ENCODE measurements at places on chromosomes 12 and 14.

DNA sequence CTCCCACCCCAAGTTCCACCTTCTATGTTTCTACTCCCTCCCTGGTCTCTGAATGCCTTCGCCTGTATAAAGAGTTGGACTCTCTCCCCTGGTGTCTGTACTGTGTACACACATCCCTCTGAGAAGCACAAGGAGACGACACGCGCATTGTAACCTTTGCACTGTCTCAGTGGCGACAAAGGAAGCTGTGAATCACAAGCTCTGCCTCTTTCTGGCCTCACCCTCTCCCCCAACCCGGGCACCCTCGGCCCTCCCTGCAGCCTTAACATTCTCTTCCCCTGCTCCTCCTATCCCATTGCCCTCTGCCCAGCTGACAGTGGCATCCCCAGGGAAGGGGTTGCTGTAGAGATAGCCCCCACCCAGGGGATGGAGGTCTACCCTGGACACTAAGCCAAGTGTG is 2.5 kb upstream of the SMARCD1 start:
- DNase-seq = no peak

DNA sequence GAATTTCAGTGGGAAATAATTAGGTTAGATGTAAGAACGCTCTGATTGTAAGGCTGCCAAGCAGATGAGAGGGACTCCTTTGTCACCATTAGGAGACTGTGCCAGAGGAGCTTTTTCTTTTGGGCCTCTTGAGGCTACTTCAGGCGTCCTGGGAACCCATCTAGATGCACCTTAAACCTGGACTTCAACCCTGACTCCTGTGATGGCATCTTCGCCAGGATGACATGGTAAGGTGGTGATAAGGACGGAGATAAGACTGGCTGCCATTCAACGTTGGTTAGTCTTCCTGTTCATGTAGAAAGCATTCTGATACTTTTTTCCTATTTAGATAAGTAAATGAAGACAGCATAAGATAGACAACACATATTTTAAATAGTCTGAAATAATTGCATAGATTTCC is 36.3 kb downstream of the STK38L start:
- no peak for DNase-seq

DNA sequence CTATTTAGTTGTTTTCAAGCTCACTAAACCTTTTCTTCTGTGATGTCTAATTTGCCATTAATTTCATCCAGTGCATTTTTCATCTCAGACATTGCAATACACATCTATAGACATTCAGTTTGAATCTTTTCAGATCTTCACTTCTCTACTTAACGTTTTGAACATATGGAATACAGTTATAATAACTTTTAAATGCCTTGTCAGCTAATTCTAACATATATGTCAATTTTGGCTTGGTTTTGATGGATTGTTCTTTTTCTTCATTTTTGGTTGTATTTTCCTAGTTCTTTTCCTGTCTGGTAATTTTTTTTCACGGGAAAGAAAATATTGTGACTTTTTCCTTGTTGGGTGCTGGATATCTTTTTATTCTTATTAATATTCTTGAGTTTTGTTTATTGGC is 215.3 kb downstream of the ATP23 start:
- DNase-seq = no peak

DNA sequence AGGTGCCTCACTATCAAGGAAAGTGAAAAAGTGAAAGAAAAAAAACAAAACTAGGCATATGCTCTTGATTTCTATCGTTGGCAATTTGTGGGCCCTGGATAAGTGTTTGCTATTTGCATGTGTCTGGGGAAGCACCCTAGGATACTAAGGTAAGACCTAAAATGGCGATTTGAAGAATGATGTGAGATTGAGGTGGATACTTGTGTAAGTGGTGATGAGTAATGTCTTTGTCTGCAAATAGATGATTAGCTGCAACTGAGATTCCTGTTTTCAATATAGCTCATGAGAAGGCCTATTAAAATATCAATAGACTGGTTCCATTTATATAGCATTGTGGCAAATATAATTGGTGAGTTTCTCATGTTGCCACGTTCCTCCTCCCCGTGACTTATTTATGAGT is 261.7 kb downstream of the NEDD1 start:
- no peak for DNase-seq

GRCh38 chr14:75805646-75806045 is 144.6 kb downstream of the TTLL5 start:
- DNase-seq = no peak

DNA sequence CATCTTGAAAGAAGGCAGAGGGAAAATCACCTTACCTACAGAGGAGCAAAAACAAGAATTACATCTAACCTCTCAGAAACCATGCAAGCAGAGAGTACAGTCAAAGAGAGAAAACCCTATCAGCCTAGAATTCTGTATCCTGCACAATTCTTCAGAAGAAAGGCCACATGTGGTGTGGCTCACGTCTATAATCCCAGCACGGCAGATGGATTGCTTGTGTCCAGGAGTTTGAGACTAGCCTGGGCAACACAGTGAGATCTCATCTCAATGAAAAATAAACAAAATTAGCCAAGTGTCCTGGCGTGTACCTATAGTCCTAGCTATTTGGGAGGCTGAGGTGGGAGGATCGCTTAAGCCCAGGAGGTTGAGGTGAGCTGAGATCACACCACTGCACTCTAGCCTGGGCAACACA is 48.2 kb downstream of the ATF7 start:
- DNase-seq = no peak

DNA sequence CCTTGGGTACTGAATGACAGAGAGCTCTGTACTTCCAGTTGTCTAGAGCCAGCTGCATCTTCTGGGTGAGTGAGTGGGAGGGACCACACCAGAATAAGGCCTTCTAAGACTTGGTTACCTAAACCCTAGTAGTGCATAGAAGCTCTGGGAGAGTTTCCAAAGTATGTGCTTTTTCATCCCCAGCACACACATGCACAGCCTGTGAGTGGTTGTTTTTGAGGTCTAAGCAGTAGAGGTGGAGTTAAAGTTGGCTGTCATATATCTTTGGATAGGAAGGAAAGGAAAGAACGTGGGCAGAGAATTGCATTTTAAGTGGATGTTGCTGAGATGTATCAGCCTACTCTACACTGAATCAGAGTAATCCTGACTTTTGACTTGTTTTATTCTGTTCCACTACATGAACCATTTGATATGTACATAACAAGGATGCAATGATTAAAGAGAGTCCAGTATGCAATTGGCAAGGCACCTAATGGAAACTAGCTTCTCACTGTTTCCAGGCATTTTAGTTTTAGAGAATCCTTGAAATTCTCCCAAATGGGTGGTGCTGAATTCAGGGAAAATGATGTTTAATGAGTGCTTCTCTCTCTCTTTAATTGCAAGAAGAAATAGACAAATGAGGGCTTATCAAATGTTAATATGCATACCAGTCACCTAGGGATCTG is 51.8 kb upstream of the PRICKLE1 start:
- no peak for DNase-seq

DNA sequence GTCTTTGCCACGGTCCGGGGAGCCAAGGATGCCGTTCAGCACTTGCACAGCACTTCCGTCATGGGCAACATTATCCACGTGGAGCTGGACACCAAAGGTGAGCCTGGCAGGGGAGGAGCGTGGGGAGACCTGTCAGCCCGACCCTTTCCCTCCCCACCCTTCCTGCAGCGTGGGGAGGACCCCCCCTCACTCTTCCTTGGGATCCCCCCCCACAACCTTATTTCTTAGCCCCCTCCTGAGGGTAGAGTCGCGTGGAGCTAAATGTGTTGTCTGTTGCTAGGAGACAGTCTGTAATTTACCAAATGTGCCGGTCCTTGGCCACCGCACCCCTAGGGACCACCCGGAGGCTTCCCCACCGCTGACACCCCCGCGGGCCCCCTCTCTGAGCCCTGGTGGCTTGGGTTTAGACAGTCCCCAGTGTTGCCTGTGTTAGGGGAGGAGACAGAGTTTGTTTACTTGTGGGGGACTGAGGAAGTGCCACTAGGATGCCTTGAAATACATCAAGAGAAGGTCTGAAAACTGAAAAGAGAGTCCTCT is 2.3 kb downstream of the SETD1B start:
- no peak for DNase-seq

DNA sequence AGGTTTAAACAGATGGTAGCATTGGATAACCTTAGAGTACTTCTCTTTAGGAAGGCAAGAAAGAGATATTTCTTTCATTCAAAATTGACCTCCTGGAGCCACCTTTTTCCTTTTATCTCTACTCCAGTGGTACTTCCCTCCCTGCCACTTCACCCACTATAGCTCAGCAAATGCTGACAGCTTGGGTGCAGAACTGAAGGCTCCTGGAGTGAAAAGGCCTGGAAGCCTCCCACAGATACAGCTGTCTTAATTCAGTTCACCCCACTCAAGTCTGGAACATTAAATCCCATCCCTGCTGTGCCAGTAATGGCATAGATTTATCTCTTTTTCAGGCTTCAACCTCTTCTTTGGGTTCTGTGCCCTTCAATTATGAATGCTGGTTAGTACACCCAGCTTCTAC is 140.3 kb downstream of the NEDD1 start:
- DNase-seq = no peak

- DNase-seq = no peak
These were observed 210.7 kb upstream of the PWP1 start for GRCh38 chr12:107474639-107475539.

DNA sequence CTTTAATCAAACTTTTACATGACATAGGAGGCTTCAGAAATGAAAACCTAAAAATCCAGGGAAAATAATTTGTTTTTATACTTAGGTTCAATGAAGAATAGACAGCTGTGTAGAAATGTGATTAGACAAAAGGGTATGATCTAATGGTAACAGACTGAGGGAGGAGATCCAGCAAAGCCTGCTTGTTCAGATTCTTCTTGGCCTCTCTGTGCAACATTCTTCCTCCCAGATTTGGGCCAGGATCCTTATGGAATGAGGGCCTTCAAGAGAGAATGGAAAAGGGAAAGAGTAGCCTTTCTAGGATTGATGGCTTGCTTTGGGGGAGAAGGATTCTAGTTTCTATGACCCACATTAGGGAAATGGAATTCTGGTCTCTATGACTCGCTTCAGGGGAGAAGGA is 94.5 kb upstream of the G2E3 start:
- no peak for DNase-seq

DNA sequence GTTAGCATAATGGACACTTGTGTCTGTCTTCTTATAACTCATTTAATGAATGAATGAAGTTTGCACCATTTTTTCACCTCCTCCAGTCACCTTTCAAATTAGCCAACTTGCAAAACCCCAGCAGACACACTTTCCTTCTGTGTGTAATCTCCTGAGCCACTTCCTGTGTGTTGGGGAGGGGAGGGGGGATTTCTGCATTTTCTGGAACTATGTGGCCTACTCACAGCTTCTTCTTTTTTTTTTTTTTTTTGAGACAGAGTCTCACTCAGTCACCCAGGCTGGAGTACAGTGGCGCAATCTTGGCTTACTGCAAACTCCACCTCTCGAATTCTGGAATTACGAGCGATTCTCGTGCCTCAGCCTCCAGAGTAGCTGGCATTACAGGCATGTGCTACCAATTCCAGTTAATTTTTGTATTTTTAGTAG is 4.1 kb upstream of the SERPINA1 start:
- DNase-seq = no peak

- DNase-seq = no peak
These were observed 22.7 kb upstream of the PPP2R5C start for GRCh38 chr14:101738703-101739320.

DNA sequence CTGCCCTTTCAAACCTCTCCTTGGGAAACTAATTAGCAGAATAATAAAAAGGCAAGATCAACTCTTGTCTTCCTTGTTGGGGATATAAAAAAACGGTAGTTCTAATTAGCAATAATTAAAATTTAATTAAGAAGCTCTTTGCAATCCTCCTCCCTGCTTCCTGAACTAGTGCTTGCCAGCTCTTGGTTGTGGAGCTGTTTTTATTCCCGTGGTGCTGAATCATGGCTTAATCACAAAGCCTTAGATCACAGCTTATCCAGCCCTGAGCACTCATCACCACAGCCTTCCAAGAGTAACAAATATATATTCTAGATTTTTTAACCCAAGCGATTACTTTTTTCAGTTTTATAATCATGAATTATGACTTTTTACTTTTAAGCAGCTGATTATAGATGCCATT is 63.2 kb upstream of the INSM2 start:
- DNase-seq = no peak

GRCh38 chr12:5904441-5904840 is 40.6 kb downstream of the ANO2 start:
- no peak for DNase-seq

DNA sequence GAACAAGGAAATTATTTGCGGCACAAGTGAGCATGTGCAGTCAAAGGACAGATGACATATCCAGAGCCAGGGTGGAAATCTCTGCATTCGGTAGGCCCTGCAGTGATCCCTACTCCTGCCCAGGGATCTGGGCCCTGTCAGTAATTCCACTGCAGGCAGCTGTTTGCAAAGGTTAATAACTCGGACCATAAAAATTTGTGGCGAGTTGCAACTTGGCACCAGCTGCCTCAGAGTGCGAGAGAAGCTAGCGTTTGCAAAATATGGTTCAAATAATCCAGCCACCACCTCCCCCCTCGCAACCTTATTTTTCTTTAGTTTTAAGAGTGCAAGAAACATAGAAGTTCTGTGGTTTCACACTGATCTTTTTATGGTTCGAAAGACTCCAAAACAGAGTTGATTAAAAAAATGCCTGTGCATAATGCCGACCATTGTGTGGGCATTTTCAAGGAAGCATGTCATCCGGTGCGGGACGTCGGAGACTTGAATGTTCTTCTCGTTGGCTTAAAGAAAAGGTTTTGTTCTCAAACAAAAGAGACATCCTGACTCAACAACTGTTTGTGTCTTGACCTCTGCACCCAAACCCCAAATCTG is 224.5 kb downstream of the BCL11B start:
- DNase-seq = no peak

DNA sequence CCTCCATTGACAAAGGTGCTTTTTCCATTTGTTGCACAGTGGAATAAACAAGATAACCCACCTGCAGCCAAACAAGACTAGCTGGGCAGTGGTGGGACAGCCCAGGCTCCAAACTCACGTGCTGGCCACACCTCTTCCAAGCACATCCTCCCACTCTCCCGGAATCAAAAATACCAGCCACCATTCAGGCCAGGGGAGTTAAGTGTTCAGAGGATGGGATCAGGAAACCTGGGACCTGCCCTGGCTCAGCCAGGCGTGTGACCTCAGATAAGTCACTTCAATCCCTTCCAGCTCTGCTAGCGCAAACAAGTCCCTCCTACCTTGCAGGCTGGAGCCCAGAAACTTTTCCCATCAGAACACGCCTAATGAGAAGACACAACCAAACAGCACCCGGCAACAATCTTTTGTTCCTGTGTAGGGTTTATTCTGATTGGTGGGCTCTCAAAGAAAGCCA is 43.3 kb downstream of the ACTN1 start:
- no peak for DNase-seq

- no peak for DNase-seq
These were observed 53.5 kb downstream of the NOC4L start for GRCh38 chr12:132197581-132198354.

- DNase-seq = no peak
These were observed 52.1 kb downstream of the KICS2 start for GRCh38 chr12:64170024-64170423.

GRCh38 chr14:88947646-88948598 is 123.5 kb downstream of the TTC8 start:
- DNase-seq = no peak
